Brain pericyte (primary cell): ENCODE measurements at places on chromosomes 11 and 22.

DNA sequence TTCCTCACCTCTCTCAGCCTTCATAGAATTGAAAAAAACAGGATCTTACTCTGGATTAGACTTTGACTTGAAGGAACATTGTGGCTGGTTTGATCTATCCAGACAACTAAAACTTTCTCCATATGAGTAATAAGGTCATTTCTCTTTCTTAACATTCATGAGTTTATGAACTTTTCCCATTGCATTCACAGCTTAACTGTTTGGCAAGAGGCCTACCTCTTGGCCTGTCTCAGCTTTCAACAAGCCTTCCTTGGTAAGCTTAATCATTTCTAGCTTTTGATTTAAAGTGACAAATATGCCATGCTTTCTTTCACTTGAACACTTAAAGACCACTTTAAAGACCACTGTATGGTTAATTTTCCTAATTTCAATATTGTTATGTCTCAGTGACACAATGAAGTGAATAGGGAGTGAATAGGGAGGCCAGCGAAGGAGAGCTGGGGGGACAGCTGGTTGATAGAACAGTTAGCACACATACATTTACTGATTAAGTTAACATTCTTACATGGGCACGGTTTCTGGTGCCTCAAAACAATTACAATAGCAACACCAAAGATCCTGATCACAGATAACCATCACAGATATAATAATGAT, 17.0 kb downstream of the IMMP1L start:
- DNase-seq, result no peak

GRCh38 chr11:19084661-19085315, 24.3 kb upstream of the MRGPRX2 start:
- DNase-seq, result no peak

GRCh38 chr22:18968011-18968749, 32.1 kb upstream of the PRODH start:
- no peak for DNase-seq

- no peak for DNase-seq
Measured at GRCh38 chr11:73019996-73020395, 122.1 kb downstream of the FCHSD2 start.

GRCh38 chr22:26587991-26588613, 1.8 kb downstream of the TPST2 start:
- DNase-seq, result no peak

- DNase-seq, result no peak
Measured at GRCh38 chr11:70066628-70067027, 11.5 kb upstream of the ANO1 start.

DNA sequence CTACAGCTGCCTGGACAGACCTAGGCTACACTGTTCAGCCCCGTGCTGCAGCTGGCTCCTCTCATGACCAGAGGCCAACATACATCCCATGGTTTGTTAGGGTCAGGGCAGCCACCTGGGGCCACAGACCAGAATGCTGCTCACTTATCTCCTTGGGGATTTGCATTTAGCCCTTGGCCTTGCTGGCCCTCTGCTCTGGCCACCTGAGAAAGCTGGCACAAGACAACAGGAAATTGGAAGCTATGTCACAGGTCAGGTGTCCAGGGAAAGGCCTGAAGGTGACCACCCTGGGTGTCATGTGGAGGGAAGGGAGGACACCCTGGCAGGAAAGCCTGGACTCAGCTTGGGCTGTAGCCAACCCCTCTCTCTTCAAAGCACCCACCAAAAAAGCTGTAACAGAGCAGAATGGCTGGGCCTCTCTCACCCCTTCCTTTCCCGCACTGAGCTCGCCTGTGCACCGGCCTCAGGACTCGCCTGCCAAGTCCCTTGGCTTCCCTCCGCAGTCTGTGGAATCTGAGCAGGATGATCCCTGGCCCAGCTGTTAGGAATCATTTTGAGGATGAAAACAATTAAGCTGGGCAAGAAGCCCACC, 86.3 kb downstream of the SNX19 start:
- DNase-seq, result peak; percentile 50

GRCh38 chr22:28075358-28075981, 156.4 kb upstream of the PITPNB start:
- DNase-seq, result peak; percentile 10

GRCh38 chr11:10495464-10495786, 40.4 kb downstream of the AMPD3 start:
- no peak for DNase-seq

DNA sequence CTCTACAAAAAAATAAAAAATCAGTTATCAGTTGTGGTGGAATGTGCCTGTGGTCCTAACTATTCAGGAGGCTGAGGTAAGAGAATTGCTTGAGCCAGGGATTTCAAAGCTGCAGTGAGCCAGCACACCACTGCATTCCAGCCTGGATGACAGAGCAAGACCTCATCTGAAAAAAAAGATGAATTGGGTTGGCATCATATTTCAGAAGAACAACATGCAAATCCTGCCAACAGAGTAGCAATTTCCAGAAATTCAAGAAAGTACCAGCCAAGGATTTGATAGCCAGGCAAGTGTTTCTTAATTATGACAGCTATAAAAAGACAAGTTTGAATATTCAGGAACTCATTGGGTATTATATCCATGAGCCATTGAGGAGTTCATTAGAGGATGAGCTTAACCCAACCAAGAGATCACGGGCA, 75.2 kb downstream of the USP47 start:
- no peak for DNase-seq

- DNase-seq, result no peak
Measured at GRCh38 chr11:93467054-93467453, 76.1 kb downstream of the SMCO4 start.

DNA sequence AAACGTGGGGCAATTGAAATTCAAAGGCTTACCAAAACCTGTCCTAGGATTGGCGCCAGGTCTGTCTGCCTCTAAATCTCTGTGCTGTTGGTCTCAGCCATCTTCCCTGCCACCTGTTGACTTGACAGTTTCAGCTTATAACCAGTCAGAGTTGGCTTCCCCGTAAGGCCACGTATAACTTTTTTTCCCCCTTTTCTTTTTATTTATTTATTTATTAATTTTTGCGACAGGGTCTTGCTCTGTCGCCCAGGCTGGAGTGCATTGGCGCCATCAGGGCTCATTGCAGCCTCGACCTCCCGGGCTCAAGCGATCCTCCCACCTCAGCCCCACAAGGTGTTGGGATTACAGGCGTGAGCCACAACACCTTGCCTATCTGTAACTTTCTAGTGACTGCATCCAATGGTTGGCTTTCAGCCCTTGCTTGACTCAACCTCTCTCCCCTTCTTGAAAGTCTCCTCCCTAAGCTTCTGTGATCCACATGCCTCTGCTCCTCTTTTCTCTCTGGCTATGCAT, 1.4 kb upstream of the SYVN1 start:
- DNase-seq, result no peak

DNA sequence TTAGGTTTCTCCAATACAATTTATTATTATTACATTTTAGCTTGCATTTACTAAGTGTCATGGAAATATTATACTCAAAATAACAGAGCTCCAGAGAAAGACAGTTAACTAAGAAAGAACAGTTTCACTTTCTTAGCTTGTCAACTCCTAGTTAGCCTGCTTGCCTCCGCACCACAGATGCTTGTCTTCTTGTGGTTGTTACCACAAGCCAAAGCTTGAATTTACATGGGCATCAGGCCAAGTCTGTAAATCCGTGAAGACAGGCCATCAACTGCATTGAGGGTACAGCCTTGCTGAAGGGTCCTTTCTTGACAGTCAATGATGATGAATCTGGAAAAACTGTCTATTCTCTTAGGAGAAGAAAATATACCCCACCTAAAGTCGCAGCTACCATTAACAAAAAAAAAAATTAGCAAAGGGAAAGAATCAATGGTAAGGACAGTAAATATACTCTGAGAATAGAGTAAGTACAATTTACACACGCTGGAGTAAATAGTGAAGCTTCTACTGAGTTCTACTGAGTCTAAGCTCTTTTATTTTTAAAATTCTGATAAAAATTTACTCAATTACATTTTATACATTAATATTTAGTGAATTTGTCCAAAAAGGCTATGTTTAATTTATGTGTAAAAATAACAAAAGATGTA, 15.6 kb upstream of the DENND5A start:
- DNase-seq, result peak; percentile 51

GRCh38 chr22:49540913-49541692, 286.6 kb downstream of the BRD1 start:
- DNase-seq, result no peak

DNA sequence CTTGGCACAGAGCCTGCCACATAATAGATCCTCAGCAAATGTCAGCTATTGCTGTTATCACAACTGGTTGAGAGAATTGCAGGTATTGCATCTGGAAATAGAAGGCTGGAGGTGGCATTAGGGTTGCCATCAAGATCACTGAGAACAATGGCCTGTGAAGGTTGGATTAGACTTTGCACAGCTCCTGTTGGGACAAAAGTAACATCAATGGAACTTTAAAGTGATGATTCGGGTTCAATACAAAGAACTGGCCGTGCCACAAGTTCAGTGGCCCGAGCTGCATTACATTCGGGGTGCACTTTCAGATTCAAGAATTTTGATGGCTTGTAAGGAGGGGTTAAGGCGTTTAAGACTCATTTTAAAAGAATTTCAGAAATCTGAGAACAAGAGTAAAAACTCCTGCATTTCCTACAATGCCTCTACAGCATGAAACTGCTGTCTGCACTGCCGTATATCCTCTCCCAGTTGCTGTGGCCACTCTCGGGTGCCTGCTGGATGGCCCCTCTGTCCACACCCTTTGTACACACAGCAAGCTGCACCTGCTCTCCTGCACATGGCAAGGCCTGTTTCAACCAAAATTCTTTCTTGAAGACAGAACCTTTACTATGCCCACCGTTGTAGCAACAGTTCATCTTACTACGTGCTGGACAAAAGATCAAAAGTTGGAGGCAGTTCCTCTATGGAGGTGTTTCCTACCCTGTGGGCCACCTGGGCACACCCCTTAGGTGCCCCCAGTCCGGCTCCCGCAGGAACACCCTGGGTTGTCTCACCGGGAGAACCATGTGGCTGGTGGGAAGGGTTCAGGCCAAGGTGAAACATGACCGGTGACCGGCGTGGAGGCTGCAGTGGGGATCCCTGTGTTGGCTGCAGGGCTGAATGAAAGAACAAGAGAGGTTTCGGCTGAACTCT, 17.5 kb upstream of the SHANK2 start:
- DNase-seq, result no peak

DNA sequence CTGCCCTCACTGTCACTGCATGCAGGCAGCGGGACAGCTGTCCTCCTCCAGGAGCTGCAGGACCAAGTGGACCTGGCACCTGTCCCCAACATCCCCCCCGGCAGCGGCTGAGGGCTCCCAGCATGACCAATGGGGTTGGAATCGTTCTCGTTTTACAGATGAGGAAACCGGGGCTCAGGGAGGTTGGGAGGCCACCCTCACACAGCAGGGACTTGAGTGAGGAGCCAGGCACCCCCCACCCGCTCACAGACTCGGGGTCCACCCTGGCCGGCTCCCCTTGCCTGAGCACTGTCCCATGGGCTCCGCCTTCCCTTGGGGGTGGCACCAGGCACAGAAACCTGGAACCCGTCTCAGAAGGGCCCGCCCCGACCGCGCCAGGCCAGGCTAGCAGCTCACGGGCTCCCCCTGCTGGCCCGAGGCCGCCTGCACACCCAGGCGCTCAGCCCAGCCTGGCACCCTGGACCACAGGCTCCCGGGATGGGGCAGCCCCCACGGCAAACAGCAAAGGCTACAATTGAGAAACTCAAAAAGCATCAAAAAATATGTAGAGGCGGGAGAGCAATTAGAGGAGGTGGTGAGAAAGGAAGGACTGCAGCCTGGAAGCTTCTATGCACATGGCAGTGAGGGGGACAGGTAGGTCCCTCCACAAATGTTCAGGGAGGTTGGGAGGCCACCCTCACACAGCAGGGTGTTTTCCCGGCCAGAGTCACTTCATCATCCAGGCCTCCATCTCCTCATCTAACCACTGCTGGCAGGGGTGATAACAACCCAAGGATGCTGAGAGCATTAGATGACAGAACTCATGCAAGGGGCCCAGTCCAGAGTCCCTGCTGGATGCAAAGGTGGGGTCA, 12.8 kb downstream of the MACROD1 start:
- no peak for DNase-seq

DNA sequence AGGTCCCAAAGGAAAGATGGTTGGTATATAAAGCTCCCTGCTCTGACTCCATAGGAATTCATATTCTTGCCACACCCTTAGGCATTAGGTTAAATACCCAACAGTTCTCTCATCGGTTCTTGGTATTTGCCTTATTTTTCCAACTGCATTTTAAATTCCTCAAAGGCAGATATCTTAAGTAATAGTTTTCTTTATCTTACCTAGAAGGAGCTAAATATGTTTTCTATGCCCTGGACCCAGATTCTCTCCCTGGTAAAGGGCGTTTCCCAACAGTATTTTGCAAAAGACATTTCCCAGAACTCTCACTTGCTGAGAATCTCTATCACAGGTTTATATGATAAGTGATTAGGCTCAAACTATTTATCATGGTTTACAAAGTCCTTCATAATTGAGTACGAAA, 158.6 kb upstream of the BDNF start:
- DNase-seq, result no peak

DNA sequence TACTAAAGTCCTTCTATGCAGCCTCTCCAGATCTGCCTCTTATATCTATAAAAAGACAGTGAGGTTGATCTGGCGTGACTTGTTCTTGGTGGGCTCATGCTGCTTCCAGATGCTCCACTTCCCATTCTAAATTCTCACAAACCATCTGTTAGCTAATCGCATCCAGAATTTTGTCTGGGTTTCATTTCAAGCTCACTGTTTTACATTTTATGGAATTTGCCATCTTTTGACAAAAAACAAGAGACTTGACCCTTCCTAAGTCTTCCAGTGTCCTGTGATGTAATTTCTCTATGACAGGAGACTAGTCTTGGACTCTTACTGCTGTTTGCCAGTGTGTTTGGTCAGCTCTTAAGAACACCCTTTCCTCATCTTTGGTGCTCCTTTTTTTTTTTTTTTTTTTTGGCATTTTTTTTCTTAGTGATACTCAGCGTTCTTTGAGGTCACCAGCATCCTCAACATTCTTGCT, 23.0 kb downstream of the CRKL start:
- DNase-seq, result no peak

- DNase-seq, result no peak
Measured at GRCh38 chr11:78886616-78887015, 312.0 kb upstream of the NARS2 start.

DNA sequence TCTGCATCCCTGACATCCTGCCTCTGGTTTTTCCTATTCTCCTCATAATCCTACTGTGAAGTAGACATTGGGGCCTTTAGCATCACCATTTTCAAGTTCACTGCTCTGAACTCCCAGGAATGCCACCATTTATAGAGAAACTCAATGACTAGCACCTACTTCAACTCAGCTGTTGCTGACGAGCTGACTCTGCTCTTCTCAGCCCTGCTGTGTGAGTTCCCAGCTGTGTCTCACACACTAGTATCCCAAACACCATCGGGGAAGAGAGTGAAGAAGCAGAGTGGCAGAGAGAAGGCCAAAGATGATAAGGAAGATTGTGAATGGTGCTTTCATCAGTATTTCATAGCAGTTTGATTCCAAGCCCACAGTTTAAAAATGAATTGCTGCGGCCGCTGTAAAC, 71.9 kb downstream of the PLEKHA7 start:
- DNase-seq, result no peak

DNA sequence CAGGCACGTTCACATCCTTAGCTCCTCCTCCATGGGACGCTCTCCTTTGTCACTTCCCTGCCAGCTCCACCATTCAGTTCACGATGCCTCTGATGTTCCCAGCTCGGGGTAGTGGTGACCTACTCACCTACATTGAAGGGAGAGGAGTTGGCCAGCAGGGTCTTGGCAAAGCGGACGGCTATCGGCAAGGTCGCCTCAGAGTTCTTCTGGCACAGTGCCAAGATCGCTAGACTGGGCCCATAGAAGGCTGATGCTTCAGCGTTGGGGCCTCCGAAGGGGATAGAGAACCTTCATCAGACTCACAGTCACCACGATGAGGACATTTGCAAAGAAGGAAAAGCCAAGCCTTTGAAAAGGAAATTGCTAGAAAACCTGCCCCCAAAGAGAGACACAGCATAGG, 3.0 kb downstream of the CBLIF start:
- no peak for DNase-seq

- DNase-seq, result no peak
Measured at GRCh38 chr11:61654397-61654829, 25.8 kb upstream of the DAGLA start.
